ENCODE measurements at places on chromosomes 3 and 15.

GRCh38 chr3:153848702-153849101 is 272.5 kb upstream of the ARHGEF26 start:
- DNase-seq = no peak

DNA sequence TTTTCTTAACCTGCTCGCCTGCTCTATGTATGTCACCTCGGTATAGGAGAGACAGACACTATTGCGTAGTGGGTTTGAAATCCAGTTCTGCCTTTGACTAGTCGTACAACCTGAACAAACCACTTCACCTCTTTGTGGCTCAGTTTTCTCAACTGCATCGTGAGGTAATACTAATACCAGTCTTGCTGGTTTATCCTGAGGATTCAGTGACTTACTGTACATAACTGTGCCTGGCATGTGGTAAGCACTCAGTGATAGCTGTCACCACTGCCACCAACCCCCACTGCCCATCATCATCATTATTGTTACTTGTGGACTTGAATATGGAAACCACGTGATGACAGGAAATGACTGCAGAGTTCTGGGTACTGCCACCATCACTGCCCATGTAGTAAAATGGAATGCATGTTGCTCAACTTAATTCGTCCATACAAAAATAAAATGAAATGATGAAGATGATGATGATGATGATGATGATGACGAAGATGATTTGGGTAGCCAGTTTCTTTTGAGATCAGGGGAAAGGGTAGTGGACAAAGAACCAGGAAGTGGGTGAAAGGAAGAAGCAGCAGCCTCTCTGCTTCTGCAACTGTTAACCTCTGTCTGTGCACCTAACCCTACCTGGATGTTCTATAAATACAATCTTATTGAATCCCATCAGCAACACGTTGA is 228.1 kb downstream of the FEZF2 start:
- no peak for DNase-seq

DNA sequence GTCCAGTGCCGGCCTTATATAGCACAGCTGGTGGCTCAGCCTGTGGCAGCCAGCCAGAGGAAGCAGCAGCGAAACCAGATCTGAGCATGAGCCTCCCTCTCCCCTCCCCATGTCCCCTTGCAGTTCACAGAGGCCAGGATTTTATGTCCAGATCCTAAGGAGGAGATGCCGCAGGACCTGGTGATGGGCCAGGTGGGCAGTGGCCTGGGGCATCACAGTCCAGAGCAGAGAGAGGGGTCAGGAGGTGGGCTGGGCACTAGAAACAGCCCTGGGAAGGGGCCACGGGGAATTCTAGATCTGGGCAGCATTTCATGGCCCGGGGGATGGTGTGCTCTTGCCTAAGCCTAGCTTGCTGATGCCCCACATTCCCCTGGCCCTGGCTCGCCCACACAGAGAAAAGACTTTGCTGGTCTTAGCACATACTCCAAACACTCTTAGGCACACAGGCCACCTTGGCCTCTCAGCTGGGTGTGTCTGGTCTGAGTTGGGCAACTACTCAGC is 259 bp upstream of the CILP start:
- DNase-seq = no peak

DNA sequence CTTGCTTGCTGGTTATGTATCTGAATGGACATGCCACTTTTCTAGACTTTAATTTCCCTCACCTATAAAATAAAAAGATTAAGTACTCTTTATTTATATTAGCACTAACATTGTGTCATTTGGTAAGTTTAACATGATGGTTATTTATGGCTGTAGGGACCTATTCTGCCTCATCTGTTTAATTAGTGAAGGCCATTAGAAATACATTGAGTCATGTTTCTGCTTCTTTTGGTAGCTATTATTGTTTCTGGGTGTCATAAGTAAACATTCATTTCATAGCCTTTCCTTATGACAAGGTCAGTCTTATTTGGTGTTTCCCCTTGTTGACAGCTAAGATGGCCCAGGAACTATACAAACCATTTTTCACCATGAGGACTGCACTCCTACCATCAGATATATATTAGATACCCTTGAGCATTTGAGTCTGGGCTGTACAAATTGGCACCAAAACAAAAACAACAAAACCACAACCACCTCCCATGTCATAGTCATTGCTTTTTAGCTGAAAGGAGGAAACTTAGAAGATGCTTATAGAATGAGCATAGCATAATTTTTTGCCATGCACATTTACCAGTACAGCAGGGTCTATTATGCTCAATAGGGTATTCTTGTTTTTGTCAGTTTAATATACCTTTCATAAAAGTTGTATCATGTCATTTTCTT is 39.3 kb downstream of the SRP14 start:
- DNase-seq = no peak

GRCh38 chr3:18892756-18893155 is 255.6 kb upstream of the KCNH8 start:
- no peak for DNase-seq

- DNase-seq = no peak
These were observed 679 bp downstream of the RPL35A start for GRCh38 chr3:197950677-197951061.

DNA sequence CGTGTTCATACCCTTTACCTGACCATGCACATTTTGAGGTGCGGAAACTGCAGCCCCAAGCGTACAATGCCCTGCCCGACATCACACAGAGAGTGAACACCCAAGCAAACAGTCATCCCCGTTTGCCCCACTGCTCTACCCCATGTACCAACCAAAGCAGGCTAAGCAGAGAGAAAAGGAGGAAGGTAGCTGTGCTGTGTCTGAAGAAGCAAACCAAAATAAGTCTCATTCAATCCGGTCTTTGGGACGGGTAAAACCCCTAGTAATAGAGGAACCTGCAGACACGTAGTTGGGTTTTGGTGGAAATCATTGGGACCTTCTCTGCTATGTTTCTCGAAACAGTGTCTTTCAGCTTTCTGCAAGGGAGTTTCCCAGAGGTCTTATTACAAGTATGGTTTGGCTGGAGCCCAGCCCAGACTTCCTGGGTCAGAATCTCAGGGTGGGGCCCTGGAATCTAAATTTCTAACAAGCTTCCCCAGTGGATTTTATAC is 164.6 kb upstream of the HES1 start:
- DNase-seq = no peak

DNA sequence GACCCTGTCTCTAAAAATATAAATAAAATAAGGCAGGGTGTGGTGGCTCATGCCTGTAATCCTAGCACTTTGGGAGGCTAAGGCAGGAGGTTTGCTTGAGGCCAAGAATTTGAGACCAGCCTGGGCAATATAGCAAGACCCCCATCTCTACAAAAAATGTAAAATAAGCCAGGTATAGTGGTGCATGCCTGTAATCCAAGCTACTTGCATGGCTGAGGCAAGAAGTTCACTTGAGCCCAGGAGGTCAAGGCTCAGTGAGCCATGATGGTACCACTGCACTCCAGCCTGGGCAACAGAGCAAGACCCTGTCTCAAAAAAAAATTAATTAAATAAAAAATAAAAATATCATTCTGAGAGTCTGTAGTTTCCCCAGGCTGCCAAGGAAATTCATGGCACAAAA is 4.1 kb upstream of the JAGN1 start:
- DNase-seq = no peak

DNA sequence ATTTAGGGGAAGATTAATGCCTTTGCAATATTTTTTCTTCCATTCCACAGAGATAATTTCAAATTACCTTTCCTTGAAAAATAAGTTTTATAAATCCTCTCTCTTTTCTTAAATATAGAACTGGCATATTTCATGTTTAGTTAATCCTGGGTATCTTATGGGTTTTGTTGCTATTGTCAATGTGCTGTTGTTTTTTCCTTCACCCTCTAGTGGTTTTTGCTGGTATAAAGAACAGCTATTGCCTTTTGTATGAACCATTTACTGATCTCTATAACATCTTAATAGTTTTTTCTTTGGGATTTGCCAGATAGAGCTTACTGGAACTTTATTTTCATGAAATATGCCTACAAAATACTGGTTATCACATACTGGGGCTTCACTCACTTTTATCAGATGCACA is 359.6 kb upstream of the DPPA4 start:
- no peak for DNase-seq

GRCh38 chr3:11611341-11611799 is 32.3 kb downstream of the VGLL4 start:
- DNase-seq = no peak

DNA sequence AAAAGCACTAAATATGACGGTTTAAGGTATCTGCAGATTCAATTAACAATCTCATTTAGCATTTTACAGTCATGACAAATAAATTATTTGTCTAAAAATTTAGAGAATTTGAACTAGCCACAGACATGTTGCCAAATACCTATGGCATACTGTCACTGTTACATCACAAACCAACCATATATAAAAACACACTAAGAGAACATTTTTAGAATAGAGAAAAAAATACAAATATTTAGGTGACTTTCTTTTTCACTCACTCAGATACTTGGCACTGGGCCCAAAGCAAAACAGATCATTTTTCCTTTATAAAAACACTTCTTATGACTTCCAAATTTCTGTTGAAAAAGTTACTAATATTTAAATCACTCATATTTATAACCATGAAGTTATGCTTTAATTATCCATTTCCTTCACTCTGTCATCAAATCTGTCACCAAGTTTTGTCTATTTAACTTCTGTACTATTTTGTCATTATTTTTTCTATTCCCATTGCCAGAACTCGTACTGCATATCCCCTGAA is 644.7 kb downstream of the OTOL1 start:
- DNase-seq = no peak

DNA sequence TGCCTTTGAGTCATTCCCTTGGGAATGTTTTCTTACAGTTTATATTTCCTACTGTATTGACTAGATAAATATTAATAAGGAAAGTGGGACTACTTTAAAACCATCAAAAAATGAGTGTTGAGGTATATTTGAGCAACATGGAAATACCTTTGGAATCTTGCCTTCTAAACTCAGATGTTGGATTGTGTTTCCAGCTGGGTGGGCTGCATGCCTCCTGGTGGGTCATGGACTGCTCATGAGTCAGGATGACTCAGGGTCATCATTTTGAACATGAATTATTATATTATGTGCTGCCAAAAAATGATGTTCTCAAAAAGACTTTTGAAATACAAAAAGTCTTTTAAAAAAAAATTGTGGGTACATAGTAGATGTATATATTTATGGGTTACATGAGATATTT is 41.1 kb upstream of the APH1B start:
- no peak for DNase-seq

GRCh38 chr3:115671761-115672455 is 48.6 kb downstream of the GAP43 start:
- DNase-seq = no peak

DNA sequence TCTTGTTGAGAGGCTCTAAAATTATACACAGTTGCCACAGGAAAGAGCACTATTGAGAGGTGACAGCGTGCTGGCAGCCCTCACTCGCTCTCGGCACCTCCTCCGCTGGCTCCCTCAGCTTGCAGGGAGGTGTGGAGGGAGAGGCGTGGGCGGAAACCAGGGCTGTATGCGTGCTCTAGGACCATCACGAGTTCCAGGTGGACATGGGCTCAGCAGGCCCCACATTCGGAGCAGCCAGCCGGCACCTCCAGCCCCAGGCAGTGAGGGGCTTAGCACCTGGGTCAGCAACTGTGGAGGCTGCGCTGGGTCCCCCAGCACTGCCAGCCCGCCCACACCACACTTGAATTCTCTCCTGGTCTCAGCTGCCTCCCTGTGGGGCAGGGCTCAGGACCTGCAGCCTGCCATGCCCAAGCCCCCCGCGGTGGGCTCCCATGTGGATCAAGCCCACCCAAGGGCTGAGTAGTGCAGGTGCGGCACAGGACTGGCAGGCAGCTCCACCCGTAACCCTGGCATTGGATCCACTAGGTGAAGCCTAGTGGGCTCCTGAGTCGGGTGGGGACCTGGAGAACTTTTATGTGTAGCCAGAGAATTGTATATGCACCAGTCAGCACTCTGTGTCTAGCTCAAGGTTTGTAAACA is 460.6 kb upstream of the ALCAM start:
- DNase-seq = no peak

DNA sequence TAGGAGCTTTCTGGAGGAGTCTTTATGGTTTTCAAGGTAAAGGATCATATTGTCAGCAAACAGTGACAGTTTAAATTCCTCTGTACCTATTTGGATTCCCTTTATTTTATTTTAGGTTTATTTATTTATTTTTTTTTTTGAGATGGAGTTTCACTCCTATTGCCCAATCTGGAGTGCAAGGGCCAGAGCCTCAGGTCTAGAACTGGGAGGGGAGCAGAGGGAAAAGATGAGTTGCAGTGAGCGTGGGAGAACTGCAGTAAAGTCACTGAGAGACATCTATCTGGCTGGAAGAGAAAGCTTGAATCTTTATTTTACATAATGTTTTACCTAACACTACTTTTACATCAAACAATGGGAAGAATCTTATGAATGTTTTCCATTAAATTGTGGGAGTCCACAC is 49.5 kb upstream of the GK5 start:
- DNase-seq = no peak

- no peak for DNase-seq
These were observed 84.2 kb downstream of the FOXP1 start for GRCh38 chr3:71499227-71499876.

DNA sequence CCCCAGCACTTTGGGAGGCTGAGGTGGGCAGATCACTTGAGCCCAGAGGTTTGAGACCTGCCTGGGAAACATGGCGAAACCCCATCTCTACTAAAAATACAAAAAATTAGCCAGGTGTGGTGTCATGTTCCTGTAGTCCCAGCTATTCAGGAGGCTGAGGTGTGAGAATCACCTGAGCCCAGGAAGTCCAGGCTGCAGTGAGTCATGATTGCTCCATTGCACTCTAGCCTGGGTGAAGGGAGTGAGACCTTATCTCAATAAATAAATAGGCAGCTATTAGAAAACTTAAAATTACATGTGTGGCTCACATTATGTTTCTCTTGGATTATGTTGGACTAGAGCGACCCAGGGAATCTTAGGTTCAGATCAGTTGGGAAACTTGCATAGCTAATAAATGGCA is 69.7 kb downstream of the RPLP1 start:
- no peak for DNase-seq

DNA sequence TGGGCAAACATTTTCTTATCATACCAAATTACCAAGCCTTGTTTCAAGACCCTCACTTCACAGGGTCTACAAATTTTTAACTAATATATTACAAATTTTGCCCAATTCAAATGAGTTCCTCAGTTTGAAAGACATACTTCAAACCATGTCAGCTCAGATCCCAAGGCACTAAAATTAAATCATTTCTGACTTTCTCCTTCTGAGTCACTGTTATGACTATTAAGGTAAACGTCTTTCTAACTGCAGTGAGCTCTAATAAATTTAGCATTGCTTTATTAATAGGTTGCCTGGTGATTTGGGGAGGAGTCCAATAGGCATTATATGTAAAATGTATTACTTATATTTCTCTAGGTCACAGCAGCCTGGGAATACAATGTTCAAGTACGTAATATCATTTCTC is 158.2 kb upstream of the ARHGEF26 start:
- no peak for DNase-seq
